AG04450 (cell line): ENCODE measurements at places on chromosomes 2 and 18.

DNA sequence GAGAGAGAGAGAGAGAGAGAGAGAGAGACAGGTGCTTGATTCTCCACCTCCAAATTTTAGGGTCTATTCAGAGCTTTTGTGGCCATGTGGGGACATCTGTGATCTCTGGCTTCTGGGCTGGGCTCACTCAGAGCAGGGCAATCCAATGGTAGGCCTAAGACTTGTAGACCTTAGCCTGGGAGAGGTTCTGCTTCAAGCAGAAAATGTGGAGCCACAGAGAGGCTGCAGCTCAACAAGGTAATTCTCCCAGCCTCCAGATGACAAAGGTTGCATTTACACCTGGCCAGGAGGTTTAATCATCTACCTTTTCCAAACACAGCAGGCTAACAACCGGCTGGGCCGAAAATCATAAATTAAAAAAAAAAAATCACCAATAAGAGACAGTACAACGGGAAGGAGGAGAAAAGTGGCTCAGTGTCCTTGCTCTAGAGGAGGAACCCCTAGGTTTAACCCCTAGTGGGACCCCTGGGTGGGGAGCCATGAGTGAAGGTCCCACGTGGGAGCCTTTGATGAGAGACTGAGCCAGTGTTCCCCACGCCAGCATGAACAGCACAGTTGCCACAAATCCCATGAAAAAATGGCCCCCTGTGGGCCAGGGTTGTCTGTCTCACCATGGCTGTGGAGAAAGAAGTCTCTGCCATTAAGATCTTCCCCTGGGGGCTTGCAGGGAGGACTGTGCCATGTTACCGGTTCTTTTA is 124.0 kb upstream of the GATA6 start:
- DNase-seq: no peak

- no peak for DNase-seq
Measured at GRCh38 chr2:238949710-238950345, 101.9 kb downstream of the TWIST2 start.

- DNase-seq: peak; percentile 94
Measured at GRCh38 chr18:62018034-62018758, 125.4 kb upstream of the RNF152 start.

DNA sequence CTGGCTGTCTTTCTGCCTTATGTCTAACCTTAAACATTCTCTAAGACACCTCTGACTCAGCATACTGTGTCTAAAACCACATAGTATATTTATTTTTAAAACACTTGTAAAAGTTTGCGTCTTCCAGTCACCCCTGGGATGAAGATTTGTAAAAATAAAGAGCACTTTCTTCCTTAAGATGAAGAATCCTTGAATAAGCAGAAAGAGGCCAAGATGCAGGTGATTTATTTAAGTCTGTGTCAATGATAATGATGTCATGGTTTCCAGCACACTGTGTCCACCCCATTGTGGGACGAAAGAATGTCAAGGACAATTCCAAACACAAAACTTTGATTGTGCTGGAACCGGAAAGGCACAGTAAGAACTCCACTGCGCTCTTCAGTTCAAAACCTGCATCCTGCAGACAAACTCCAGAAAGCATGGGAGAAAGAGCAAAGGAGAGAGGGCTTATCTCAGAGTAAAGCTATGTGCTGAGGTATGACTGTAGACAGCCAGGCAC is 92.9 kb downstream of the ZEB2 start:
- peak; percentile 29 for DNase-seq

DNA sequence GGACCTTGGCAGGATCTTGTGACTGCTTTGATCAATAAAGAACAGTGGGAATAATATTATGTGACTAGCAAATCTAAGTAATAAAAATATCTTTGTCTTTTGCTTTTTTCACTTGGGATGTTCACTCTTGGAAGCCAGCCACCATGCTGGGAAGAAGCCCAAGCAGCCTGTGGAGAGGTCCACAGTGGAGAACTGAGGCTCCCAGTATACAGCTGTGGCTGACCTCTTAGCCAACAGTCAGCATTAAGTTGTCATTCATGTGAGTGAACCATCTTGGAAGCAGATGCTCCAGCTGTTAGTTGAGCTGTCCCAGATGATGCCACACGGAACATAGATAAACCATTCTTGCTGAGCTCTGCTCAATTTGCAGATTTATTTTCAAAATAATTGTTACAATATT is 160.0 kb downstream of the OSR1 start:
- no peak for DNase-seq

GRCh38 chr2:99801327-99801901 is 311.6 kb upstream of the REV1 start:
- DNase-seq: no peak

DNA sequence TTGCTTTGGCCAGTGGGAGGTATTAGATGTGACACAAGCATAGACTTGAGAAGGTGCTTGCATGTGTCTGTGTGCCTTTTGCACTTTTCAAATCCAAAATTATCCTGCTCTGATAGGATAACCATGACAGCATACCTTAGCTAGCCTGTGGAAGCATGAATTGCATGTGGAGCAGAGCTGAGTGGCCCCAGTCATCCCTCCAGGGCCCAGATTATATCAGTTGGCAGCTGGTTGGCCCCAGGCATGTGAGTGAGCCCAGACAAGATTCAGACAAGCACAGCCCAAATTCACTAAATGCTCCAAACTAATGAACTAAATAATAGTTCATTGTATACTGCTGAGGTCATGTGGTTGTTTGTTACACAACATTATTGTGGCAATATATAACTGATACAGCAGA is 18.8 kb downstream of the TACR1 start:
- no peak for DNase-seq

DNA sequence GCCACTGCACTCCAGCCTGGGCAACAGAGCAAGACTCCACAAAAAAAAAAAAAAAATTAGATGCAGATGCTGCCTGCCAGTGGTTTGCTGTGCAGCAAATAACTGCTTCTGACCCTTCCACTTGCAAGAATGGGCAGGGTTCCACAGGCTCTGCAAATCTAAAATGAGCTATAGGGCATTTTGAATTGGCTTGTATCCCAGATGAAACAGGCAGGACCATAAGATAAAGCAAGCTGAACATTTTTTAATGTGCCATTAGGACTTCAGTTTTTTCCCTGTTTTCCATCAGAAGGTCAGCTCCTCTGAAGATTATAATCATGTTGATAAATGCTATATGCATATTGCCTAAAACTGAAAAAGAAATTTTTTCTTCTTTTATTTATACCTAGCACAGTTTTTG is 15.7 kb upstream of the FZD7 start:
- no peak for DNase-seq

GRCh38 chr2:215942194-215942593 is 71.2 kb downstream of the MREG start:
- no peak for DNase-seq
